Cardiac muscle cell (in vitro differentiated cells and primary cell): ENCODE measurements at places on chromosomes 3 and 15.

DNA sequence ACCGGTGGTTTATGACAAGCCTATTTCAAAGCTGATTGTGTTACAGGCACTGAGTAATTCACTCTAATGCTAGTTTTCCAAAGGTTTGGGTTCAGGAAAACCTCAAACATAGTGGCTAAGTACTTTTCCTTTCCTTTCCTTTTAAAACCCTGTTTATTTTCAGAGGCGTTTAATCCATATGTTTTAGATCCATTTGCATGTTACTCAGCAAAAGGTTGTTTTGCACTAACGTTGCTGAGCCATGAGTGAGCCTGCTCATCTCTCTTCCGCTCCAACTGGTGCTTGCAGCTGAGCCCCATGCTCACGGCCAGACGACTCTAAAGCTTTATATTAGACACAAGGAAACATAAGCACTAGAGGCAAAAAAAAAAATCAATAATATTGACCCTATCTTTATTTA, 9.4 kb downstream of the CEMIP start:
- no peak for DNase-seq

DNA sequence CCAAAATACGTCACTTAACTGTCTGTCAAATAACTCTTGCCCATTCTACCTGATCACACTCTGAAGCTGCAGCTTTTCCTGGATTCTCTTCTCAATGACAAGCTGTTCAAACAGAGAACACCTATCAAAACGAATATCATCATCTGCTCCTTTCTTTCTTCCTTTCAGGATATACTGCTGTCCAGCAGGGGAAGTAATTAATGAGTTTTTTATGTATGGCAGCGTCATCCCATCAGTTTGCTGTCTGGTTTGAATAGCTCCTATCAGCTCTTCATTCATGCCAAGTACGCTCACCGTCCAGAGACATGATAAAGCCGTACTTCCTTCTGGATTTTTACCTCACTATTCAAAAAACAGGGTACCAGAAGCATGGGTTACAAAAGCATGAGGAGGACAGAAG, at the start of gene CHRM5:
TSS of gene CHRM5 (plus strand) at position 274 of the 400 bp plus-strand sequence. CDS start 94,221 bp downstream, outside the sequence.
- DNase-seq: no peak

DNA sequence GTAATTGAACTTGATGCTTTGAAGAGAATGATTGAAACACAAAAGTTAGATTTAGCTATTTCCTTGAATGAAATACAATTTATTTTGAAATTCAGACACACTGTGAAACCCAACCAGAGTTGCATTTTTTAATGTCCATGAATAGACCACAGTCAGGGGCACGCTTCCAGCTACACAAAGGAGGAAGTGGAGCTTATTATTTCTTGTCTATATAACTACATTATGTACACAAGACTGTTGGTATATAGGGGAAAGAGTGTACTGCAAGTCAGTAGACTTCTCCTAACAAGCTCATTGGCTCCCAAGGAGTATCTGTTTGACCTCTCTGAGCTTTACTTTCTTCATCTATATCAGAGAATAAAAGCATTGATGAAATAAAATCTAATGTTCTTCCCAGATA, 326.2 kb downstream of the RYR3 start:
- no peak for DNase-seq

DNA sequence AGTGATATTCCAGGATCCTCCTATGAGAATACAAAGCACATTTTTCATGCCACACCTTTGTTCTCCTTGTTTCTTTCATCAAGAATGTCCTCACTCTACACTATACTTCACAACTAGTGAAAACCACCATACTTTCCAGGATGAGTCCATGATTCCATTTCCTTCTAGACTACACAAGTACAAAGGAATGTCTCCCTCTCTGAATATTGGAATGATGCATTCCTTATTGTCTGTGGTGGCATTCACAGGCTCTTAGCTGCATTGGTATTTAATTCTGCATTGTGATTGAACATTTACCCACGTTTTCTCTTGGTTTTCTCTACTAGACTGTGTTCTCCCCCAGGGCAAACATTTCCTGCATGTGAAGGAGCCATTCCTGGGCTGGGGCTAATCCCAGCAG, 217.5 kb downstream of the RAP2B start:
- DNase-seq: no peak

DNA sequence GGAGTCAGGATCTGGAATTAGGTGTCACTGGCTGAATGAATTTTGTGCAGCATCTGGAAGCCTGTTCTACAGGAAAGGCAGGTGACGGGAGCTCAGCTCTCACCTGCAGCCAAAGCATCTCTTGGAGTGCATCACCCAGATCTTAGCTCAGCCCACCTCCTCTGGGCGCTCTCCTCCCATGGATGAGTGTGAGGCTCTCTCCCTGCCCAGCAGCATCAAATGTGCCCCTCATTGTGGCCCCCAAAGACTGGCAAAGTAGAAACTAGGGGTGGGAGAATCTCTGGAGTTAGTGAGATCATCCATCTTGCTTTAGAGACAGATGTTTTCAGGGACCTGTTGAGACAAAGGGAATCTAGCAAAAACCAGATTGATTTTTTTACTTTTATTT, 68.7 kb downstream of the SENP2 start:
- DNase-seq: no peak

DNA sequence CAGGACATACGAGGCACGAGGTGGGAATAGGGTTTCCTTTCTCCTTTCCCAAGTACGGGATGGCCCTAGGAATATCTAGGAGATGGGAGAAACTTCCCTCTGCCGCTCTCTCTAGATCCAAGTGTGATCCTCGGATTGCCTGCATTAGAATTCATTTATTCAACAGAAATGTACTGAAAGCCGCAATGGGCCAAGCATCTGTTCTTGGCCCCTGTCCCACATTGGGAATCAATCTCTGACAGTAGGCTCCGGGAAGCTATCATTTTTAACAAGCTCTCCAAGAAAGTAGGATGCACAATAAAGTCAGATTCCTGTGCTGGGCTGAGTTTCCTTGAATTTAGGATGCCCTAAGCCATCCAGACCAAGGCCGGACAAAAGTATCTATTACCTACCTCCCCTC, 37.2 kb upstream of the CA12 start:
- DNase-seq: no peak

GRCh38 chr15:69755551-69756310, 303.1 kb downstream of the RPLP1 start:
- peak; percentile 29 for DNase-seq

DNA sequence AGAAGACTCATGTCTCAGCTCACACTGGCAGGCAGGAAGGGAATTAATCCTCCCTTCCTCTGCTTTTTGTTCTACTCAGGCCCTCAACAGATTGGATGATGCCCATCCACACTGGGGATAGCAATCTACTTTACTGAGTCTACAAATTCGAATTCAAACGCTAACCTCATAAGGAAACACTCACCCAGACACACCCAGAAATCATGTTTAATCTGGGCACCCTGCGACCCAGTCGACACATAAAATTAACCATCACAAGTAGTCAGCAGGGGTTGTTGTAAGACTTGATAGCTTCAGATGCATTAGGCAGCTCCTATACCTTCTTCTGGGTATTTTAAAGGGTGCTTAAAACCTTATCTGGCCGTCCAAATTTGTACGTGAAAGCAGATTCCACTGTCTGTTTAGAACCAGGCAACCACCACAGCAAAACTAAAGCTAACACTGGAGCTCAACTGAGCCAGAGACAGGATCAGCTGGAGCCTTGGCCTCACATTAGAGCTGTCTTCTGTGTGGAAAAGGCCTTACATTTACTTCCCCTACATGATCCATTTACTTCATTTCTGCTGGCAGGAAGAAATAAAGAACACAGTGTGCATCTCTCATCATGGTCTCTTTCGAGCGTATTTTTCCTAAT, 407.3 kb upstream of the PPP2R3A start:
- DNase-seq: no peak

DNA sequence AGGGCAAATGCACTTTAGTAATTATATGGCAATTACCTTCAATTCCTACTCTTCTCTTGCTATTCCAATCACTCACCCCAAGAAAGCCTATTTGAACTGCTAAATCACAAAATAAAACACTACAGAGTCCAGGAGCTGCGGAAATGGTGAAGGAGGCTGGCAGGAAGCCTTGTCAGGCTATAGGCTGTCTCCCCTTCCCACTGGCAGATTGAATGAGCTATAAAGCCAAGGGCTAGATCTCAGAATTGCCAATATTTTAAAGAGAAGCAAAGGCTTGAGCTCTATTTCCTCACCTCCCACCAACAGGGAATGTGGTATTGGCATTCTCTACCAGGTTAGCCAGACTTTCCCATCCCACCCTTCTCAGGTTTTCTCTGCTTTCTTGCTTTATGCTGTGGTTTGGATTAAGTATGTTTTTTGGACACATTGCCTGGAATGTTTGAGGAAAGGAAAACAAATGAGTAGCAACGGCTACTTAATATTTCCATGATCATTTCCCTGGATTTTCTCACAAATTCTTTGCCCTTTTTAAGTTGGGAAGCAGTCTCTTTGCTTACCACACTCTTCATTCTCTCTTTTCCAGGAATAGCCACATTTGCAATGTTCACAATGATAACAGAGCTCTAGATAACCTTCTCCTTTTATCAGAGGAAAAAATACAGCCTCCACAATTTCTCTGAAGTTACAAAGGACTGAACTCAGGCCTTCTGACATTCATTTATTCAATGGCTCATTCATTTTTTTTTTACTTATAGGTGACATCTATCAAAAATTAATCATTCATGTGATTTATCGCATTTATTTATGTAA, 1125.4 kb downstream of the ROBO1 start:
- DNase-seq: no peak

GRCh38 chr3:12221663-12222062, 63.0 kb upstream of the TIMP4 start:
- DNase-seq: no peak

GRCh38 chr3:160384639-160385318, 14.2 kb downstream of the IFT80 start:
- no peak for DNase-seq

DNA sequence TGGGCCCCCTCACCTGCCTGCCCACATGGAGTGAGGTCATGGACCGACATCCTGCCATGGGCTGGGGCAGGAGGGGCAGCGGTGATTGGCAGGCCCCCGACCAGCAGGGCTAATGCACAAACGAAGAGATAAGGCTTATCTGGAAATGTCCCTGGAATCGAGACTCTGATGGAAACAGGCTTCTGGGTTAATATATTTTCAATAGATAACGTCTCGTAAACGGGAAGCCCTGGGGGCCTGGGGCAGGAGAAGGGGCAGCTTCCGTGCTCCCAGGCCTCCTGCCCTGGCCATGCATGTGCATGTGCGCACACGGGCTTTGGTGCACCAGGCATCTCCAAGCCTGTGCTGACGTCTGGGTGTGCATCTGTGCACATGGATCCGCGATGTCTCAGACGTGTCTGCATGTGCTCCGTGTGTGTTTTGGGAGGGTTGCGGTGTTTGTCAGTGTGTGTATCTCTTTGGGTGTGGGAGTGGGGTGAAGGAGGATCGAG, 55.1 kb downstream of the DNAJB8 start:
- no peak for DNase-seq

DNA sequence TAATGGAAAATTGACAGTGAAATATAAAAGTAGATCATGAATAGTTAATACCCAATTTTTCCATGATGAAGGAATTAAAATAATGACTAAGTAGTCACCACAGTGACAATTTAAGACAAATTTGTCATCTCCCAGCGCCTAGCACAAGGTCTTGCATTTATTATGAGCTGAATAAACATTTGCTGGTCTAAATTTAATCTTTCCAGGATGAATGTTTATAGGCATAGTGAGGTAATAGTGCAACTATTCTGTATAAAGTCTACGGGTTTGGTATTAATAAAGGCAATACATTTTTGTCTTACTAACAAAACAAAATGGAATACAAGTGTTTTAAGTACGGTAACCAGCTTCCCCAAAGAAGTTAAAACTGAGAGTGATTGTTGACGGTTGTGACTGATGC, 209.3 kb downstream of the CD47 start:
- DNase-seq: no peak

DNA sequence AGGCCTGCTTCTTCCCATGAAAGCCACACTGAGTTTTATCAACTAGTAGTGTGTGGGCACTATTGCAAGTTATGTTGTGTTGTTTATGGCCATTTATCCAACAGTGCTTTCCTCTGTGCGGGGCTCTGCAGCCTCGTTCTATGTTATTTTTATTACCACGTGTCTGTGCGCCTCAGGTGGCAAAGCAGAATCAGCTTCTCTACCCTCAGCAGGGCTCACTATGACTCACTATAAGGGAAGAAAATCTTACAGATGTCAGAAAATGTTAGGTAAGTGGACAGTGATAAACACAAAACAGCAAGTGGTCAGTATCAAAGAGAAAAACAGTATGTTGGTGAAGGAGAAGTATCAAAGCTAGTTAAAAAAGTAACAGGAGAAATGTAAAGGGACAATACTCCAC, 61.4 kb downstream of the MOBP start:
- no peak for DNase-seq
